ENCODE measurements at places on chromosomes 12 and 14.

DNA sequence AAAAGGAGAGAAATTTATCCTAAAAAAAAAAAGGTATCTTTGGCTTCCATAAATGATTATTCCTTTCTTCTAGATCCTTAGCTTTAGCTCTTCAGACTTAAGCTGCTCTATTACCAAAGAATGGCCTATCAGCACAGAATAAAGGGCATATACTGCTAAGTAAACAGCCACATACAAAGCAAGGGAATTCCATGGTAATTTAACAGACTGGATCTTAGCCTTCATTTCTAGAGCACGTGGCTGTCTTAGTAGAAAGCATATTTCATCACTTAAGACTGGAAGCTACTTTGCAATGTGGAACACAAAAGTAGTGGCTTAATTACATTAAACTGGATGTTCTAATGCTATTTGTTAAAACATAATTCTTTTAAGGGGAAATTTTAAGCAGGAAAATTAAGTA, 23.1 kb downstream of the TMED10 start:
- no peak for DNase-seq

- no peak for DNase-seq
Observed at GRCh38 chr12:12563290-12563928, 746 bp upstream of the DUSP16 start.

DNA sequence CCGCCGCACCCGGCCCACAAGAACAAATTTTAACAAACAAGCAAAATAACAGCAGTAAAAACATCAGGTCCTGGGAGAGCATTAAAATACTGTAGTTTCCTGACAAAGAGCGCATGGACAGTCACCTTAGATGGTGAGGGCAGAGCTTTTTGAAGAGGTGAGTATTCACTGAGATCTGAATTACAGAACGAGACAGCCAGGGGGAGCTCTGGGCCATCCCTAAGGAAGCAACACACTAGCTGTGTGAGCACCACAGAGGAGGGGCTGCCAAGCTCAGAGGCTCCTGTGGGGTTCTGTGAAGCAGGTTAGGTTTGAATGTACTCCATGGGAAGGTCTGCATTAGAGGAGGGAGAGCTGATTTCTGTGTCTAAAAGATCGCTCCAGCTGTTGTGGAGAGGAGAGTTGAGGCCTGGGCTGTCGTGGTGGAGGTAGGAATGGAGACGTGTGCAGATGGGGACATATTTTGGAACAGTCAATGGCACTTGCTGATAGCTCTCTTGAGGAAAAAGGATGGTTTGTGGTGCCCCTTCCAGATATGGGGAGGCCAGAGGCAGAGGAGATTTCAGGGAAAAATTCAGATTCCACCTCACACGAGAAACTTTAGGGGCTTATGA, 72.9 kb downstream of the TRAFD1 start:
- peak; percentile 43 for DNase-seq

- no peak for DNase-seq
Observed at GRCh38 chr14:103697206-103697602, 18.0 kb downstream of the XRCC3 start.

DNA sequence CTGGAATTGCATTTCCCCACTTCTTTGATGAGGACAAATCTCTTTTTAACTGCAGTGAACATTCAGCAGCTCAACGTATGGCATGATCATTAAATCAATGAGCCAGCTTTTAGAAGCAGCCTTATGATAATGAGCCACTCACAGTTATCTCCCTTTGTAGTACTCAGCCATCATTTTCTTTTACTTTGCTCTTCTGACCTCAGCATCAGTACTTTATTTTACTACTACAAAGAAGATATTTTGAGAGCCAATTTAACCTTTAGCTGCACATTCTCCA, 250.0 kb upstream of the CLEC14A start:
- no peak for DNase-seq

- no peak for DNase-seq
Observed at GRCh38 chr12:52907092-52907810, 2.4 kb upstream of the KRT8 start.

- DNase-seq = no peak
Observed at GRCh38 chr14:50823762-50824636, 7.0 kb downstream of the NIN start.

Data from CD8-positive, alpha-beta T cell (primary cell).